ENCODE measurements at places on chromosomes 11 and 22.

- no peak for DNase-seq
Measured at GRCh38 chr11:94469416-94469815, 24.2 kb downstream of the MRE11 start.

- no peak for DNase-seq
Measured at GRCh38 chr22:20494978-20495860, at the start of gene KLHL22. KLHL22 (minus strand) TSS chr22:20495795; CDS start chr22:20489211, 6,584 bp downstream.

- no peak for DNase-seq
Measured at GRCh38 chr11:75514596-75514995, 11.1 kb downstream of the GDPD5 start.

- DNase-seq = no peak
Measured at GRCh38 chr11:79102840-79103239, 338.0 kb downstream of the TENM4 start.

DNA sequence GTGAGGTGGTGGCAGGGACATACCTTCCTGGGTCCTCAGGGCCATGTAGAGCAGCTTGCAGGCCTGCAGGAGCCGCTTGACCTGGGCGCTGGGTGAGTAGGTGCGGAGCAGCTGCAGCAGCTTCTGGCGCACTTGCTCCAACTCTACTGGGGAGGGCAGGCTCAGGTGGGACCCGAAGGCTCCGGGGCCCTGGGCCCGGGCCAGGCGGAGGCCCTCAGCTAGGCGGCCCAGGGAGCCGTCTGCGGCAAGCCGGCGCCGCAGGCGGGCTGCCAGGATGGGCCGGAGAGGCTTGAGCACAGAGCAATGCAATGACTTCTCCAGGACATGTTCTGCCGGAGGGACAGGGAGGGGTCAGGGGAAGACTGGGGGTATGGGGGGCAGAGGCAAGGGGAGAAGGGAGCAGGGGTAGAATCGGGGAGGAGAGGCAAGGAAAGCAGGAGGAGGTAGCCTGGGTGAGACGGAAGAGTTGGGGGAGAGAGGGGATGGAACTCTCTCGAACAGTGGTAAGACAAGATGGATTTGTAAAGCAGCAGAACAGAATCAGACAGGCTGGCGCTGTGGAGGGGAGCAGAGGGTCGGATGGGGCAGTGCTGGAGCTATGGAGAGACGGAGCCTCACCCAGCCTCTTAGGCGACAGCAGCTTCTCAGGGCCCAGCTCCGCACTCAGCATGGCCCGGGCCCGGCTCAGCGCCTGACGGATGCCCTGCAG lies 2.2 kb downstream of the RIN1 start:
- DNase-seq = no peak

GRCh38 chr11:35178067-35178805 lies 39.3 kb downstream of the CD44 start:
- no peak for DNase-seq

- DNase-seq = no peak
Measured at GRCh38 chr11:33682019-33682418, 18.6 kb downstream of the C11orf91 start.

- peak; percentile 21 for DNase-seq
Measured at GRCh38 chr11:2466869-2467694, 22.3 kb downstream of the KCNQ1 start.

- no peak for DNase-seq
Measured at GRCh38 chr11:31922450-31922849, 111.3 kb upstream of the PAX6 start.

DNA sequence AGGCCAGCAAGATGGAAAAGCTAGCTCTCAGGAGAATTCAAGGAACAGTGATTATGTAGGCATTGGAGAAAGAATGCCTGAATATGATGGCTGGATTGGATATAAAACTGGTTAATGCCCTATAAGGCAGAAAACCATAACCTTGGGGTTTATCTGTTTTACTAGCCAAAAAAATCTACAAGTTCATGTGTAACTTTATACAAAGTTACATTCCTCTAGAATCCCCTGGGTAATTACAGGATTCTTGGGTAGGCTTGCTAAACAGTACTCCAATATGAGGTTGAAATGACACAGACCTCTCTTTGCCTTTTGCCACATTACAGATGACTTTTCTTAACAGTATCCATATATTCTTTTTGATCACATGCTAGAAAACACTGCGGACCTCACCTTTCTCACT lies 26.0 kb downstream of the TSPAN18 start:
- DNase-seq = no peak

- no peak for DNase-seq
Measured at GRCh38 chr11:87286338-87286737, 248.6 kb downstream of the TMEM135 start.

DNA sequence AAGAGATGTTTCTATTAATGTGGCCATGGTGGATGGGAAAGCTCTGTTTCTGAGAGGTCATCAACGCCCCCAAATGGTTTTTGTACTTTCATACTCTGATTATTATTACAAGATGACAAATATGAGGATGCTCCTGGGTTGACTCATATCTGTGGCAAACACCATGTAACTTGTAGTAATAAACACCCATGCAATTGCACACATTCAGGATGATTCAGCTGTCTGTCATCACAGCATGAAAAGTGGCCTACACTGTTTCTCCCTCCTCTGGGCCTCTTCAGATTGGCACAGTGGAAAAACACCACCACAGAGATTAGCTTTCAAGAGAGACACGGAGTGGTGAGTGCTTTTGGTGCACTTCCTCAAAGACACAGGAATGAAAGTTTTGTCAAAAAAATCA lies 85.4 kb downstream of the MTNR1B start:
- no peak for DNase-seq

DNA sequence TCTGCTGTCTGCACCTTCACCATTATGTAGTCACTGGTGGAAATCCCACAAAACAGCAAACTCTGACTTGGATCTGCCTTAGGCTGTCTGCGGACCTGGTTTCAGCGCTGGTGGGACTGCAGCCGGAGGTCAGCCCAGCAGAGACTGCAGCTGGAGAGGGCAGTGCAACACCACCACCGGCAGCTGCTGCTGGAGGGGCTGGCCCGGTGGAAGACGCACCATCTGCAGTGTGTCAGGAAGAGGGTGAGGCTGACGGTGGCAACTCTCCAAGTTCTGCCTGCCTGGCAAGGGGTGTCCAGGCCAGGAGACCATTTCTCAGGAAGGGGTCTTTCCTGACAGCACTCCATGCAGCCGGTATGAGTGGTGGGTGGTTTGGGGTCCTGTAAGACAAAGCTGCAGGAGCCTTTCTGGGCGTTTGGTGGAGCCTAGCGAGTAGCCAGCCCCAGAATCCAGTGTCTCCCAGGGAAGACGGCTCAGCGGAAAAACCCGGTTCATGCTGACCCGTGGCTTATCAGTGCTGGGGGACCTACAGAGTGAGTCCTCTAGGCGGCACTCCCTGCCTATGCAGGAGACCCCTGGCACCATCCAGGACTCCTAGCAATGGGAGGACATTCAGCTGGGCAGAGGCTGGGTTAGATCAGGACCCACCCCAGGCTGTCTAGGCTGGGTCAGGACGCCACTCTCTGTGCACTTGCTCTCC lies 50.8 kb downstream of the PISD start:
- no peak for DNase-seq

GRCh38 chr11:81237139-81237538 lies 1496.5 kb downstream of the FAM181B start:
- peak; percentile 25 for DNase-seq

GRCh38 chr11:66687831-66688281 lies 10.2 kb upstream of the RBM4B start:
- DNase-seq = no peak

DNA sequence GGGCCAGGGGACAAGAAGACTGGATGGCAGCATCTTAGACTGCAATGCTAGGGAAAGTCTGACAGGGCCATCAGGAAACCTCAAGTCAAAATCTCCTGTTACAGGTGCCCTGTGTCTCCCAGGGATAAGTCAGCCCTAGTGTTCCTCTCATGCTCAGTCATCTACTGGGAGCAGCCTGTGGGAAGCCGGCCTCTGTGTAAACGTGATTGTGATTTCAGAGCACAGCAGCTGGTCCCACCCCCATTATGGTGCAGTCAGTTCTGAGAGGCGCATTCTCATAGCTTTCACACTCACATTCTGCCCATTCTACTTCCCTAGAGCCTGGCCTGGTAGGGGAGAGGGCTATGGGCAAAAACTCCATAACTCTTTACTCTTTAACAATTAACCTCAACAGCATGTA lies 7.2 kb upstream of the SLN start:
- DNase-seq = no peak

- DNase-seq = peak; percentile 30
Measured at GRCh38 chr22:42366806-42367581, 65.2 kb downstream of the NFAM1 start.

GRCh38 chr11:119468511-119468910 lies 45.5 kb upstream of the THY1 start:
- no peak for DNase-seq

DNA sequence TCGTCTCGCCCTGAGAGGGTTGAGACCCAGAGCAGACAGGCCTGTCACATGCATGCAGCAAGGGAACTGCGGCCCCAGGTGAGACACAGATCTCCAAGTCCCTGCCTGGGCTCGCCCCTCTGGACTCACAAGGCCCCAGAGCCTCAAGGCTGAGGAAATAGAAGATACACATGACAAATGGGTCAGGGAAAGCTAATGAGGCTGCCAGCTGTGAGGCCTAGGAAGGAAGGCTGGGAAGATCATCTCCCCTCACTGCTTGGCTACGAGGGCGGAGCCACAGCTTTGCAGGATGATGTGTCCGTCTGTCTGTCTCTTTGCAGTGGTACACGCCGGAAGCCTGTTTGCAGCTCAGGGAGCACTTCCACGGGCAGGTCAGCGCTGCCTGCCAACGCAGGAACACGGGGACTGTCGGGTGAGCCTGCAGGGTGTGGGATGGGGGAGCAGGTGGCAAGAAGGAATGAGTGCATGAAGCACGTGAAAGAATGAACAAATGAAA lies 4.5 kb downstream of the RAB36 start:
- DNase-seq = no peak

- DNase-seq = no peak
Measured at GRCh38 chr11:123588864-123589262, 65.6 kb downstream of the SCN3B start.

DNA sequence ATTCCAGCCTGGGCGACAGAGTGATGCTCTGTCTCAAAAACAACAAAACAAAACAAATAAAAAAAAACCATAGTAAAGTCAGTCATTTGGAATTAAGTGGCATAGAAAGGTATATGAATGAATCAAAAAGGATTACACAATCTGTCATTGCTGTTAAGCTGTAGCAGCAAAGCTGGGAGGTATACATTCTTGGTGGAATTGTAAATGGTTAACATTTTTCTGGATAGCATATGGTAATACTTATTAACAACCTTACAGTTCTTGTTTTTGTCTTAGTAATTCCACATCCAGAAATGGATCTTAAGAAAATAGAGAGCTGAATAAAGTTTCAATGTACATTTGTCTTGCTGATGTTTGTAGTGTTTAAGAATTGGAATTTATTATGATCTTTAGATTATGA lies 30.0 kb downstream of the DDX10 start:
- DNase-seq = no peak

DNA sequence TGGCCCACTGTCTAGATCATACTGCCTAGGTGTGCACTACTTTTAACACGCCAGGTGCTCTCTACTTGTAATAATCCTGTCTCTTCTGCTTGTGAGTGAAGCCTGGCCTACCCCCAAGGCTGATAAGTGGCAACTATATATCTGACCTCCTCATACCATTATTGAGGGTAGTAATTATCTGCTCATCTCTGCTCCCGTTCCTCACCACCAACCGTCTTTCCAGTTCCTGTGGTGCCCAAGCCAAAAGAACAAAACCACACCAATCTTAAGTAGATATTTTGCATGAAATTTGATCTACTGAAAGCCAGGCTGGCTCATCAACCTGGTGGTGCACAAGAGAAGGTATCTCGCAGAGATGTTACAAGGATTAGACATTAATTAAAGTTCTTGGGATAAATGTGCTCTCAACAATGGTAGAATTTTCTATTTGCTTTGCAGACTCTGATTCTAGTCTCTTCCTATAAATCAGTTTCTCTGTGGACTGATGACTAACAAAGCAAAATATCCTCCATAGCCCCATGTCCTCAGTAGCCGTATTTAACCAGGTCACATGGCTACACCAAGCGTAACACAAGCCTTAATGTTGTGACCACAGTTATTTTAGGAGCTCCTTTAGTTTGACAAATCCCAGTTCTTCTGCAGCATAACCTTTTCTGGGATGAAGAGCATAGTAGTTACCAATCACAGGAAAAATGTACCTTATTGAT lies 267.2 kb downstream of the NTM start:
- no peak for DNase-seq

DNA sequence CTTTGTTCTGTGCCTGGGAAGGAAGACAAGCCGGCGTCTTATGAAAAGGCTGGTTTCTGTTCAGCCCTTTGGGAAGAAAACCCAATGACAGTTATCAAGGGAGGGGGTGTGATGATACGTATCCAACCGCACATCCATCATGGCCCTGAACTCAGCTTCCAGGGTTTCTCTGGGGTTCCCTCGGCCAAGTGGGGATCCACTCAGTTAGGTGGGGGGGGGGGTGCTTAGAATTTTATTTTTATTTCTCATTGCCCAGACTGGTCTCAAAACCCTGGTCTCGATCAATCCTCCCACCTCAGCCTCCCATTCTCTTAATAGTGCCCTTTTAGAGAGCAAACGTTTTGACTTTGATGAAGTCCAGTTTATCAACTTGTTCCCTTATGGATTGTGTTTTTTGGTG lies 25.7 kb downstream of the KCNQ1 start:
- DNase-seq = no peak

All from testis (tissue), 5 donors.